Stimulated activated CD8-positive, alpha-beta memory T cell treated with anti-CD3 and anti-CD28 coated beads, Interleukin-4, amount 100 ng/mL, for 1 hour (primary cell): ENCODE measurements at places on chromosomes 11 and 22.

- DNase-seq: no peak
Measured at GRCh38 chr22:40487663-40488249, 117.4 kb downstream of the SGSM3 start.

- no peak for DNase-seq
Measured at GRCh38 chr11:46397526-46397925, 6.0 kb upstream of the CHRM4 start.

GRCh38 chr11:124839128-124839971 lies 25.9 kb upstream of the ROBO3 start:
- DNase-seq: no peak

GRCh38 chr11:33492596-33492995 lies 208.0 kb downstream of the C11orf91 start:
- DNase-seq: no peak
